A673 (cell line): ENCODE measurements at places on chromosomes 5 and 9. TPM values are rescaled to one million over a fixed set of nuclear protein-coding genes. Genes with fewer than 3 reads are reported as not detected.

The PCDHA4 gene
- total RNA-seq = 0.39 and 0.58 TPM in 2 replicates

The SUSD3 gene
- total RNA-seq = not detected in 2 replicates

The INSYN2B gene
- total RNA-seq = 5.6 and 10.8 TPM in 2 replicates

DNA sequence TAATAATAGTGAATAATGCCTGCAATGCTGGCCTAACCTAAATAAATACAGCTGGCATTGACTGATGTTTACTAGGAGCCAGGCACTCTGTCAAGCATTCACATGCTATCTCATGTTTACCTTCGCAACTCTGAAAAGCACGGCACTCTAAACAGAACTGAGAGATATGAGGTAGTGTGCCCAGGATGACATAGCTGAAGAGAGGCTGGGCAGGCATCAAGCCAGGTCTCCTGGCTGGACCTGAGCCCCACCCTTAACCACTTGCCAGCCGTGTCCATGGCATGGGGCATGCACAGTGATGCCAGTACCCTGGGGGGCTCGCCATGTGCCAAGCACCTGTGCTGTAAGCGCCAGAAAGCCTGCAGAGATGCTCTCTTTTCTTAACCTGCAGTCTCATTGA is 119.4 kb upstream of the MVB12B start:
- no peak for DNase-seq

GRCh38 chr5:117682416-117682815 is 1107.8 kb upstream of the SEMA6A start:
- DNase-seq = no peak

DNA sequence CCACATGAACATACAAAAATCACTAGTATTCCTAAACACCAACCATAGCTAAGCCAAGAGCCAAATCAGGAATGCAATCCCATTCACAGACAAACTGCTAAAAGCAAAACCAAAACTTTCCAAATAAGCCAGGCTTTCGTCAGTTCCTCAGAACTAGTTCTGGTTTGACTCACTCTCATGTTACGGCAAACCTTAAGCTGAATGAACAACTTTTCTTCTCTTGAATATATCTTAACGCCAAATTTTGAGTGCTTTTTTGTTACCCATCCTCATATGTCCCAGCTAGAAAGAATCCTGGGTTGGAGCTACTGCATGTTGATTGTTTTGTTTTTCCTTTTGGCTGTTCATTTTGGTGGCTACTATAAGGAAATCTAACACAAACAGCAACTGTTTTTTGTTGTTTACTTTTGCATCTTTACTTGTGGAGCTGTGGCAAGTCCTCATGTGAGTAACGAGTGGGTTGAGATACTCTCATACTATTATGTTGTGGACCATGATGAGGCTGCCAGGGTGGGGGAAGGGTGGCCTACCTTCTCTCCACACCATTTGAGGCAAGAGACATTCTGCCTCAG is at the start of gene PDCD1LG2:
Gene PDCD1LG2 (plus strand): TSS at position 172 of the 572 bp plus-strand sequence. CDS start 12,016 bp downstream, outside the sequence.
- DNase-seq = no peak

DNA sequence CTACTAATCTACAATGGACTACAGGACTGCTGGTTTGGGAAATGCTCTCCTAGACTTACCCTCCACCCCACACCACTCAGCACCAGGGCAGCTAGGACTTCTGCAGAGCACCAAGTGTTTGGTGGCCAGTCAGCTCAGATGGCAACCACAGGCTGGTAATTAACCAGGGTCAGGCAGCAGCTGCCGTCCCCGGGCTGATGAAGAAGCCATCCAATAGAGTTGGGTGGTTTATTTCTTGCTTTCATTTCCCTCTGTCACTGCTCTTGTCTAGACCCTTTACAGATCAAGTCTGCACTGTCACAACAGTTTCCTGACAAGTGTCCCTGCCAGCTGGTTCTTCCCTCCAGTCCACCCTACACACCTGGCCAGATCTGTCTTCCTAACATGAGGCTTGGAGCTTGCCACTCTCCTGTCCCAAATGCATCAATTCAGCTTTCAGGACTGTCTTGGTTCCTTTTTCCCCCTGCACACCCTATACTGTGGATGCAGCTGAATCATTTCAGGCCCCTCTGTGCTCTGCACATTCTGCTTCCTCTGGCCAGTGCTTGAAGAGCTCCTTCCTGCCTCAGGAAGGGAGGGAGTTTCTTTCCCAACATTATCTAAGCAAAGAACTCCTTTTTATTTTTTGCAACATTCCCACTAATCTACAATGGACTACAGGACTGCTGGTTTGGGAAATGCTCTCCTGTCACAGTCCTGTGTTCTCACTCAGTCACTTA is 30.2 kb upstream of the HSPA9 start:
- DNase-seq = no peak

GRCh38 chr5:61290791-61291210 is 41.3 kb upstream of the ZSWIM6 start:
- no peak for DNase-seq

- DNase-seq = no peak
These were observed 2.6 kb upstream of the CCDC187 start for GRCh38 chr9:136306211-136307208.

DNA sequence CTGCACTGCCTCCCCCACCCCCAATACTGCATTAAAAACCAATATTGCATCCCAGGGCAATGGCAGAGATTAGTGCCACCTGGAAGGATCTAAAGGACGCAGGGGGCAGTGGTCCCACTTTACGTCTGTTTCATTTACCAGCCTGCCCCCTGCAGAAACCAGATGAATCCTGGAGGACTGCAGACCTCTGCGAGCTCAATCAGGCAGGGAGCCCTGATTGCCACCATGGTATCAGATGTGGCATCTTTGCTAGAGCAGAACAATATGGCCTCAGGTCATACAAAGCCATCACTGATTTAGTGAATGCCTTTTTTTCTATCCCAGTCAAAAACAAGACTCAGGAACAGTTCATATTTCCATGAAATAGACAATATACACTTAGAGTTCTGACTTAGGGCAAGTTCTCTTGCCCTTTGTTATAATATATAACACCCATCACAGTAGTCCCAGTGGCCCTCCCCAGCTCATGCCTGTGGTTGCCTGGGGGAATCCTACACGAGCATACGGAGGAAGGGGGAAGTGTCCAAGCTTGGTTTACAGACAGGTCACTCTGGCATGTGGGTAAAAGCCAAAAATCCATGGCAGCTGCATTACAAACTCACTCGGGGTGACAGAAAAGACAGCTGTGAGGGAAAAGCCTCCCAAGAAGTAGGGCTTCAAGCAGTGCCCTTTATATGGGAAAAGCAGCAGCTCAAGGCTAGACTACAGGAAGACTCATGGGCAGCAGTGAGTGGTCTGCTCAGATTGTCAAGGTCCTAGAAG is 85.1 kb downstream of the MED27 start:
- no peak for DNase-seq

GRCh38 chr5:50697739-50698138 is 31.3 kb downstream of the PARP8 start:
- no peak for DNase-seq

GRCh38 chr5:160390787-160391696 is 8.8 kb downstream of the FAM200C start:
- DNase-seq = peak; percentile 32

DNA sequence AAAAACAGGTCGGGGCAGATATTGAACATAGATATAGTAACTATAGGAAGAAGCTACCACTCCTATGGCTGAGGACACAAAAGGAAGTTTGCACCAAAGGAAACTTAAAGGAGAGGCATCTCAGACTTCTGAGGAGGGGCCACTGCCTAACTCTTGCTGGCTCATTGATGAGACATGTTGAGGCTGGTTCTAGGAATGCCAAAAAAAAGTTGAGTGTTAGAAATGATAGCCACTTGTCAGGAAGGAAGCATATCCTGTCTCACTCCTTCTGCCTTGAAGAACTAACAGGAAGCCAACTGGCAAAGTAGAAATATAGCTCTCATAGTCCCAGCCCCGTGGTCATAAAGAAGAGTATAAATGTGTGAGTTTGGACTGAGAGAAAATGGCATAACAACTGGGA is 23.3 kb upstream of the STOM start:
- DNase-seq = no peak
